GM18507 (cell line): ENCODE measurements at places on chromosomes 3 and 15.
A peak's percentile ranks its signal among the peaks of the same experiment; 100 is the strongest.

DNA sequence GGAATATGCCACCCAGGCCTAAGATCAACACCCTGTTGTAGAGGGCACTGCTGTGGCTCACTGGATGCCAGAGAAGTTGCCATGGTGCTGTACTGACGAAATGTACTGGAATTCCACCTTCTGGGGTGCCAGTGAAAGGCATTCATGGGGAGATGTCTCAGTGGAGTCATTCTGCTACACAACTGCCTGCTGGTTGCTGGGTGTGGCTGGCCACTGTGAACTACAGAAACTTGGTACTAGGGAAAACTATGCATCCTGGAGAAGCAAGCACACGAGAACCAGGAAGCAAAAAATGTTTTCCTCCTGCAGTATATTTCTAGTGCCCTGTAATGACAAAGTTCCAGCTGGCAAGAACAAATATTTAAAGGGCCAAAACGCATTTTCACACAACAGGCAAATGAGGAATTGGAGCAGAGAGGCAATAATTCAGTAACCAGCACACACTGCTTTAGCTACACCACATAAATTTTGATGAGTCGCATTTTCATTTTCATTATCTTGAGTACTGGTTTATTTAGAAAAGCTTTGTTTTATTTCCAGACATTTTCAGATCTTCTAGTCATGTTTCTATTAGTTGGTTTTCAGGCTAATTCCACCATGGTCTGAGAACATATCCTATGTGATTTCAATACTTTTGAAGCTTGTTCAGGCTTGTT, 18.3 kb upstream of the RFX7 start:
- no peak for DNase-seq

DNA sequence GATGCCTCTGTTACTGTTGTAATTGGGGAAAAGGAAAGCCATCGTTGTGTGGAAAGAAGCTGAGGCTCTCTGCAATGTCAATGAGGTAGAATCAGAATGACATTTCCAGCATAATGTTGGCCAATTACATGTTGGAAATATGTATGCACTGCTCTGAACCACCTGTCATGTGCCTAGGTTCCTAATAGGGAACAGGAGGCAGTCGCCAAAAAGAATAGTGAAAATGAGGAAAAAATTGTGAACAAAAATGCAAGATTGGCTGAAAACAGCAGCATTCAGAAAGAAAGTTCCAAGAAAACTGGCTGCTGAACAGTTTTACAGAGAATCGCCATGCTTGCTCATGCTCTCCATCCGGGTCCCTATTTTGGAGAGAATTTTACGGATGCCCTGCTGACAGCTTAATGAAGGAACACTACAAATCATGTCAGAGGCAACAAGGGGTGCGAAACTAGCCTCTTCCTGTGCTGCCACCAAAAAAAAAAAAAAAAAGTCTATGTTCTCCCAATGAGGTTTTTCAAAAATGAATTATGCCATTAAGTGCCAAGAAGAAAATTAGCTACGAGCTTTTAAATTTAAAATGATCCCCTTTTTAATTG, 305.9 kb upstream of the ARRDC4 start:
- DNase-seq: no peak

DNA sequence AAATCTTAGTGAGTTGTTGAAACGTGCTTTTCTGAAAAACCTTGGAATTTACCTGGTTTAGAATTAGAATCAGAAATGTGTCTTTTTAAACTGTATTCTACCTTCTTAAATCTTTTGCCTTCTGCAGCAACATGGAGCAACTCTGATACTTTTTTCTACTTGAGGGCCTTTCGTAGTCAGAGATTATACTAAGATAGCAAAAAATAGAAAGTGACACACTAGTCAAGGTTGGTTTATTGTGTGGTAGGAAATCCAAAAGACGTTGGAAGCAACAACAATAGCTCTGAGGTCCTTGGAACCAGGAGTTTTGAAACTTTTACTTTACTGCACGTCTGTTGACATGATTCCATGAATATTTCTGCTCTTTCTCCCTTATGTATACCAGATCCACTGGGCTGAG, 294.9 kb downstream of the LPP start:
- no peak for DNase-seq

DNA sequence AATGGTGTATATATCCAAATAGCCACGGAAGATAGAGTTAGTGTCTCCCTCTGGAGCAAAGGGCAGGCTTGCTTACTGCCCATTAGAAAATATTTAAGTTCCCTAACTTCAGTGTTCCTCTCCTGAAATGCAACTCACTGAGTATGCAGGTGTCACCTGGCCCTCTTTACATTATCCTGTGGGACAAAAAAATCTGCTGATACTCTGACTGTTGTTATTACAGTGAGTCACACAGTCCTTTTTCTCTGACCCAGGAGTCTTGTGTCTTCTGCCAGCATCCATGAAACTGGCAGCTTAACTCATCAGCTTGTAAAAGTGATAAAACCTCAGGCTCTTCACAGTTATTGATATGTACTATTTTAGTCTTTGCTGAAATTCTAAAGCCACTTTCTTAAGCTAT, 42.2 kb upstream of the RASGRF1 start:
- DNase-seq: no peak

GRCh38 chr3:46860017-46860809, 3.0 kb downstream of the MYL3 start:
- no peak for DNase-seq

GRCh38 chr15:60939389-60939788, 289.7 kb downstream of the RORA start:
- DNase-seq: no peak

DNA sequence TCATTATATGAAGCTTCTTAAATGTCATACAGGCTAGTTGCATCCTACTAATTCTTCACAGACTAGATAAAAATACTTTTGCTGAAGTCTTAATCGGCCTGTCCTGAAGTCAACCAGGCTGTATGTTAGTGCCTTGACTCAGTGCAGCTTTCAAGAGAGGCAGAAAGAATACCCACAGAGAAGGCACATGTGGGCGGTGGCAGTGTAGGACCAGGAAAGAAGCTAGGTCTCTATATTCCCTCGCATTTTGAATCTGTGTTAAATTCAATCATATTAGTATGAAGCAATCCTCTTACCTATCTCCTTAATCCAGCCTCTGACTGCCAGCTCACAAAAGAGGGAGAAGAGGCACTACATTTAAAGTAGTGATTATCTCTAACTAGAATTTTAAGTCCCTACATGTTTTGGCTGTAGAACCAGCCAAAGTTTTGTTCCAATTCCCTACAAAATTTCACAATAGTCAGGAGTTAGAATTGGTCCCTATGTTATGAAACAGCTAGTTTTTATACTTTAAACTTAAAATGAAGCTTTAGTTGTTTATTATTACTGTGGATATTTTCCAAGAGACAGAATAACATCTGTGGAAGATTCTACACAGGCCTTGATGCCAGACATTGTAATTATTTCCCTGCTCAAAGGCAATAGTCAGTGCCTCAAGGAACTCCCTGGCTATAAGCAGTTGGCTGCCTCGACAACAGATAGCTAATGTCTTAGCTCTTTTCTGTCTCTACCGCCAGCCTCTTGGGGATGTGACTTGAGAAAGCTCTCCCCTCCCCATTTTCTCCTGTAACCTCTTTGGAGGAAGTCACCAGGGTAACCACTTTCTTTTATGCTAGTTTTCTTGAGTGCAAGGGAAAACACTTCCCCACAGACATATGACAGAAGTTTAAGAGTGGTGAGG, 31.9 kb downstream of the CRTC3 start:
- no peak for DNase-seq

DNA sequence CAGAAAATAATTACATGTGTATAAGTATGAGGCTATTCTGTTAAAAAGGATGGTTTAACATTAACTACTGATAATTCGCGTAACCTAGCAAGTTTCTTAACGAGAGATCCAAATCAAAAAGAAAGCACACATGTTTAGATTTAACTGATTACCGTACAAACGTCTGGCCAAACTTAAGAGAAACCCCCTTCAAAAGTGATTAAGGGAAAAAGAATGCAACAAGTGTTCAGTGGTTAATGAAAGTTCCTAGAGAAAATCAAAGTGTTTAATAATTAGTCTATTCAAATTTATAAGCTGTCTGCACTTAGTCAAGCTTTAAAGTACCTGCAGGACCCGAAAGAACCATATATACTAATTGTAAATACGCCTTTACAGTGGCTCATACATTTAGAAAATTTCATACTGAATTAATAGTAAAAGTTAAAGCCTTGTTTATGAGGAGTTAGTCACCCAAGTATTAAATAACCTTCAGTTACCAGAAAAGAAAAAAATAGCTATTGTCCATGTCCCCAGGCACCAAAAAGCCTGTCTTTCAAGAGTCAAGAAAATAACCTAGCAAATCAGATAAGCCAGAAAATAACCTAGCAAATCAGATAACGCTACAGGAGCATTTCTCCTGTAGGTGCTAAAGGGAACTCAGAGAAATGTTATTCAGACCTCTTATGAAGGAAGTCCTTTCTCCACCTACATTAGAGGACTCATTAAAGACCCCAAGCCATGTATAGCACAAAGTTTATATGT, 34.6 kb downstream of the ZNF589 start:
- DNase-seq: no peak

GRCh38 chr3:143001034-143001368, 369 bp upstream of the U2SURP start:
- DNase-seq: peak; percentile 65

DNA sequence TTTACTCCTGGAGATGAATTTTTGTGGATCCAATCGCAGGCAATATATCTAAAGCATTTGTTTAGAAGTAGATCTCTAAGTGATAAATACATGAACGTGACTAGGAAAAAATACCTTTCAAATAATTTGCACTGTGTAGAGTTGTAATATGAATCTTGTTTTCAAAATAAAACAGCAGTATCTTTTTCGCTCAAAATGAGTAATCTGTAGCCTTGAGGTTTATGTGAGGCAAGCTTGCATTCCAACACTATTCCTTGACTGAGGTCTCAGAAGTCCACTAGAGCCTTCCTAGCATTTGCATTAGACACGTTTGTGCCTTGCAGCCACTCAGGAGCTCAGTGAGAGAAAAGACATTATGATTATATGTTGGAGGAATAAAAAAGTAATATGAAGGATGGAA, 138.3 kb upstream of the ROBO1 start:
- DNase-seq: no peak

- DNase-seq: no peak
Measured at GRCh38 chr15:33400941-33401340, 90.2 kb downstream of the RYR3 start.
